NCI-H1436 treated with DMSO at 0.1 percent for 48 hours (cell line): ENCODE measurements at places on chromosomes 2 and 18.

- no peak for DNase-seq
These were observed 138.1 kb downstream of the DTNA start for GRCh38 chr18:34848156-34848555.

GRCh38 chr18:12038082-12038638 is 55.5 kb upstream of the ANKRD62 start:
- DNase-seq, result no peak

- no peak for DNase-seq
These were observed 156.6 kb upstream of the ID2 start for GRCh38 chr2:8525236-8525581.

DNA sequence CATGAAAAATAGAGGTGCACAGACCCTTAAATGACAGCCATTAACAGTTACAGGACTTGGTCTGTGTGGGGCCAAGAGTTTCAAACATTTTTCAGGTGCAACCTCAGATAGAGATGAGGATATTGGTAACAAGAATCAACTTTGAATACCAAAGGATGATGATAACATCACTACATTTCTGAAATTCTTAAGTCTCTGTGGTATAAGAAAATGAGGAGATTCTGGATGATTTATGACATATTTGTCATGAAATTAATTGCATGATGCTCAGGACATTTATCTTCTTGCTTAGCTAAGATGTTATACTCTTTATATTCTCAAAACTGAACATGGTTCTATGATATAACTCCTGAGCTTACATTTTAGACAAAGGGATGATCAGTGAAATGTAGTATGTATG is 471.8 kb upstream of the CWC22 start:
- no peak for DNase-seq

GRCh38 chr2:236786751-236787150 is 217.1 kb downstream of the ACKR3 start:
- DNase-seq, result no peak

DNA sequence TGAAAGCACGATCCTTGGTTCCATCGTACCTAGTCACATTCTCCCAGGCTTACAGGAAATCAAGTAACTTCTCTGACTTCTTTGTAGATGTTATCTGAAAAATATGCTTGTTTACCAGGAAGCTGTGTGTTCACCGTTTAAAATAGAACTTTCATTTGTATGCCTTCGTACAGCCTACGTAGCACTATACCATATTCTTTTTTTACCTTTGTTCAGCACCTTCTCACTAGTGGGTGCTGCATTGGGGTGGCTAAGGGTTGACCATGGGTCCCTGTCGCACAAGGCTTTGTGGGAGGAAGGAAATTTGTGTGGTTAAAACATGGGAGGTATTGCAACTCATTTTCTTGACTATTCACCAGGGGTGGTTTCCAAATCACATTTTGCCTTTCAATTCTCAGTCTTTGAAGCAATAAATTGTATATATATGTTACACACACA is 16.6 kb downstream of the MALT1 start:
- no peak for DNase-seq

DNA sequence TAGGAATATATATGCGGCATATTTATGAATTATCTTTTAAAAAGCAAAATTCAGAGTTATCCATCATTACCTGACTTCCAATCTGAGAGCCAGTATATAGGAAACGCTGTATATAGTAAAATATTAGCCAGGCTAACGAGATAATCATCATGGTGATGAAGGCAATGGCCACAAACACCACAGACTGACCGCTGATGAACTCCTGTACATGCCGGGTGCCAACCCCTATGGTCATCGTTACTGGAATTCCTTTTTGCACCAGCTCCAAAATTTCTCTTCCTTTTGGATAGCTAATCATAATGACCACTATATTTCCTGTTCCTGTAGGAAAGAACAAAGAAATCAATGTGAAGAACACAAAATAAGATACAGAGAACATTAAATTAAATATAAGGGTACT is 13.6 kb downstream of the RNF149 start:
- no peak for DNase-seq

DNA sequence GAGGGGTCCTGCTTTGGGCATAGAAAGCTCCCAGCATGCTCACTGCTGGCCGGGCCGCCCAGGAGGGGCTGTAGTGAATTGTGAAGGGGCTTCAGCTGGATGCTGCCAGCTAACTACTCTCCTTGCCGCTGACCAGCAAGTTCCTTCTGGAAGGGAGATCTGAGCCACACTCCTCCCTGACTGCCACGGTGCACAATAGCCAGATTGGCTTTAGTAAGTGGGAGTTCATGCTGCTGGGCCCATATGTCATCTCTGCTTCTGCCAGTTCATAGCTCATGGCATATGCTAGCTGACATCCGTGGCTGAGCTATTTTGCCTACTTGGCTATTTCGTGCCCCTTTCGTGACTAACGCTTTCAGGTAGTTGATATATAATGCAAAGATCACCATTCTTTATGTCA is 51.6 kb upstream of the ROCK2 start:
- no peak for DNase-seq

DNA sequence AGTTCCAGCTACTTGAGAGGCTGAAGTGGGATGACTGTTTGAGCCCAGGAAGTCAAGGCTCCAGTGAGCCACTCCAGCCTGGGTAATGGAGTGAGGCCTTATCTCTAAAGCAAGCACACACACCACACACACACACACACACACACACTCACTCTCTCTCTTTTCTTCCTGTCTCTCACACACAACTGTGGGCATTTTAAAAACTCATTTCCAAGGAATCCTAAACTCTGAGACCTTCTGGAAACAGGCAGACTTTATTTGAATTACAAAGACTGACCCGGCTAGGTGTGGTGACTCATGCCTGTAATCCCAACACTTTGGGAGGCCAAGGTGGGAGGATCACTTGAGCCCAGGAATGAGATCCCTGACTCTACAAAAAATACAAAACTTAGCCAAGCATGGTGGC is 21.3 kb downstream of the WDSUB1 start:
- DNase-seq, result no peak

DNA sequence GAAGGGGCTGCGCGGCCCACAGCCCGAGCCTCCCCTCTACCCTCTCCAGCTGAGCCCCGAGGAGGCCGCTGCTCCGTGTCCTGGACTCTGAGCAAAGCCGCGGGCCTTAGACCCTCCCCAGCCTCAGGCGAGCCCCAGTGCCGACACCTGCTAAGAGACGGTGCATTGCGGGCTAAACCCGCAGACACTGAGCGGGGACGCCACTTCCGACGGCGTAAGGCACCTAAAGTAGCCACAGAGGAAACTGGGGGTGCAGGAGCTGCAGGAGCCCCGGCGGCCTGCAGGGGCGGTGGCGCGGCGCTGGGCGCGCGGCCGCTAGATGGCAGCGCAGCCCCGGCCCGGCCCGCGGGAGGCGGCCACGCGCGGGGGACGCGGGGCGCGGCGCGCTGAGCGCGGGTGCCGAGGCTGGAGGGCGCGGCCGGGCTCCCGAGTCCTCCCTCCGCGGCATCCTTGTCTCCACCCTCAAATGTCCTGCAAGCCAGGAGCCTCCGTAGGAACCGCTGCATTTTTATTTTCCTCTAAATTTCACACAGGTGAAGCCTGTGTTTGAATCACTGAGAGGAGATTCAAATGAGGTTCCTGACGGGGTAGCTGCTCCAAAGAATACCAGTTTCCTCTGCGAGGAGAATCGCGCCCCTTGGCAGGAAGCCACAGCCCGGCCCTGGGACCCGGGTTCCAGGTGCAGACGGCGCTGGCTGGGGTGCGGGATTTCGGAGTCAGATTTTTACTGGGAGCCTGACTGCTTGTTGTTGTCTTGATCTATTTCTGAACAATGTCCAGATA is 650.5 kb downstream of the GALR1 start:
- DNase-seq, result no peak

GRCh38 chr2:180743401-180743800 is 237.0 kb upstream of the UBE2E3 start:
- no peak for DNase-seq

DNA sequence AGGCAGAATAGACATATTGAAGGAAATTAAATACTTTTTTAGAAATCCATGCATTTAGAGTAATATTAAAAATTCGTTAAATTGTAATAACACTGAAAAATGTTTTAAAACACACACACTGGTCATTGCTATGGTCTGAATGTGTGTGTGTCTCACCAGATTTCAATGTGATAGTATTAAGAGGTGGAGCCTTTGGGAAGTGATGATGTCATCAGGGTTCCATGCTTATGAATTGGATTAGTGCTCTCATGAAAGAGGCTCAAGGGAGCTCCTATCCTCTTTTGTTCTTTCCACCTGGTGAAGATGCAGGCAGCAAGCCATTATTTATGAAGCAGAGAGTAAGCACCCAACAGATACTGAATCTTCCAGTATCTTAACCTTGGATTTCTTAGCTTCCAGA is 441.8 kb downstream of the CDH2 start:
- no peak for DNase-seq

- DNase-seq, result no peak
These were observed 97.3 kb downstream of the RTP5 start for GRCh38 chr2:241966647-241967466.

DNA sequence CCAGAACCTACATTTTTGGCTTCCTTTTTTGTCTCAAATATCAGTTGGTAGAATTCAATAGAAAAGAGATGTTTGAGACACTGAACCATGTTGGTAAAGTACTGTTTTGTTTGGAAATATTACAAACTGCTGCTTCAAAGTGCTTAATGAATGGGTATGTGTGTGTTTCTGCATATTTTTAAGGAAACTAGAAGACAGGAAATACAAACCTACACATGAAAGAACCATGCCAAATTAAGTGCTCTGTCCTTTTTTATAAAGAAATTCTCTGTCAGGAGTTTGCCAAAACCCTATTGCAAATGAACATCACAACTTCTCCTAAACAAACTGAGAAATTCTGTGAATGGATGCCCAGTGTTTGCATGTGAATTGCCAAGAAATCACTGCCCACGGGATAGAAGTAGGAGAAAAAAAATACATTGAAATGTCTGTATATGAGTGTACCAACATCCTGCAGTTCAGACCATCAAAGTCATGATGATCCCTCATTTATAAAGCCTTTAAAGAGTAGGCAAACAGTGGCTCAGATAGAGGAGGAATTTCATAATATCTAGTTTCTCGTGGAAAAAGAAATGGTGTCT is 69.6 kb upstream of the RND3 start:
- DNase-seq, result no peak

DNA sequence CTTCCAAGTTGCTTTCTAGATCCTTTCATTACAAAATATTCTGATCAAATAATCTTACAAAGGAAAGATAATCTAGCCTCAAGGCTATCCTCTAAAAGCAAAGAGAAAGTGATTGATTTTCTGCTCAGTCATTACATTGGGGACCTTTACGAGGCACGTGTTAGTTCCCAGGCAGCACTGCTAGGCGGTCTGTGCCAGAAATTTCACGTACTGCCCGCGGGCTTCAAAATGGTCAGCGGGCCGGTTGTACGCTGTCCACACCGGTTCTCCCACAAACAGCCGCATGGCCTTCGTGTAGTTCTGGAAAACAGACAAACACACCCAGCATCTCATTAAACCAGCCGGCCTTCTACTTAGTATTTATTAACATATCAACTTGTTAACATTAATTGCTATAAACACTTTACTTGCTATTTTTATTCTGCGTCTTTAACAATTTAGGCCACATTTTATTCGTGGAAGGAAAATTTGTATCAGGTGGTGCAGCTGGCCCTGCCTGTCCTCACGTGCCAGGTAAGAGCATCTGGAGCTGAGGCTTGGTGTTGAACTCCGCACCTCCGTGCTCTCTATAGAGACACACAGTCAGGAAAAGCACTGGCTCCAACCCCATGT is 20.4 kb downstream of the ADI1 start:
- no peak for DNase-seq

GRCh38 chr2:143635302-143635701 is 506.1 kb downstream of the ARHGAP15 start:
- DNase-seq, result no peak
